ENCODE measurements at places on chromosomes 6 and 20.

DNA sequence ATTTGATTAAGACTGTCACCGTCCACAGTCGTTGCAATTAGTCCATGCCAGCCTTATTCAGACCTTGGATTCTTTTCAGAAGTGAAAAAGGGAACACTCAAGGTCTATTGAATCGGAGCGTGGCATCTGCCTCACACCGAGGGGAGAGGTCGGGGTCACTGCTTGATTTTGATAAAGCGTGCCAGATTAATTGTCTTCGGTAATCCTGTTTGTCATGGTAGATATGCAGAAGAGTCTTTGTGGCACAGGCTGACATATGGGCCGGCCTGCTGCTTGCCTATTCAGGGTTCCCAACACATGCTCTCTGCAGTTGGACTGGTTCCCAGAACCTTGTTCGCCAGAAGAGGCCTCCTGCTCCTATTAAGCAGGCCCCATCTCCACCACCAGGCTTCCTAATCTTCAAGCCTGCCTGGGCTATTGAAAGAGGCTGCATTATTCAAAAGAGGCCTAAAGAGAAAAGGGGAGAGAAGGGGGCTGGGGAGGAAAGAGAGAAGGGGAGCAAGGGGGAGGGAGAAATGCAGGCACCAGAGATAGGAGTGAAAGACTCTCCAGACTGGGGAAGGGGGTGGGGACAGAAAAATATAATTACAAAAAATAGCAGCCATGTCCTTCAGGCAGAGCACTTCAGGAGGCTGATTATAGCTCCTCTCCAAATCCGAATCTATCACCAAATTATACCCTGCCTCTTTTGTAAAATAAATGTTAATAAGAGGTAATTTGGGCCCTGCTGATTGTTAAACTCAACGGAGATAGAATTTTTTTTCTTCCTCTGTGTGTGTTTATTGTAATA is 611.3 kb downstream of the HDGFL1 start:
- DNase-seq: peak; percentile 62

DNA sequence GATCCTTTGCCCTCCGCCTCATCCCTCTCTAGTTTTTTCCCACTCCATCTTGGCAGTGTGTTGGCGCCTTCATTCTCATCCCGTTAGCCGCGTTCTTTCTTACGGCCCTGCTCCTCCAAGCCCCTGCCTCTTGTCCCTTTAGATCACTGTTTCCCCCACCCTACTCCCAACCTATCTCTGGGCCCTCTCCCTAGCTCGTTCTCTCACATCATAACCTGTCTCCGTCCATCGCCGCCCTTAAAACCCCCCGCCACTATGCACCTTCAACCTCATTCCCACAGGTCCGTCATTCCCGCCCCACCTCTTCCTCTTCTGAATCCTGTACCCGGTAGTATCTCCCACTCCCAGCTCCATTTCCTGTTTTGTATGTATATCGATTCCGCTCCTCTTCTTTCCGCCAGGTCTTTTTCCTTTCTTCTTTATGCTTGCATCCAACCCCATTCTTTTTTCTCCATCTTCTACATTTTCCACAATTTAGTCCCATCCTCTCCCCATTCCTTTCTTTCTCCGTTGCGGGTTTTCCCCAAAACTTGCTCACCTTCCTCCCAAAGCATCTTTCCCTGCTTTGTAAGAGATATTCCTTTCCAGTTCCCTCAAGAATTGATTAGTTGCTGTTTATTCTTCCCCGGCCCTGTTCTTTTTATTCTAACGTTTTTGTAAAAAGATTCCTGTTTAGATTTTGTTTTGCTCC is 671 bp downstream of the EFHC1 start:
- no peak for DNase-seq

GRCh38 chr20:39960522-39961428 is 728.3 kb downstream of the MAFB start:
- DNase-seq: no peak

- DNase-seq: no peak
Observed at GRCh38 chr6:122130026-122130348, 269.5 kb upstream of the HSF2 start.

GRCh38 chr20:22159276-22159675 is 425.1 kb downstream of the FOXA2 start:
- no peak for DNase-seq

GRCh38 chr6:117907601-117908245 is 659 bp downstream of the SLC35F1 start:
- DNase-seq: no peak

Measured in substantia nigra (tissue), 51 donors.